Endothelial cell (in vitro differentiated cells): ENCODE measurements at places on chromosomes 5 and 9.

DNA sequence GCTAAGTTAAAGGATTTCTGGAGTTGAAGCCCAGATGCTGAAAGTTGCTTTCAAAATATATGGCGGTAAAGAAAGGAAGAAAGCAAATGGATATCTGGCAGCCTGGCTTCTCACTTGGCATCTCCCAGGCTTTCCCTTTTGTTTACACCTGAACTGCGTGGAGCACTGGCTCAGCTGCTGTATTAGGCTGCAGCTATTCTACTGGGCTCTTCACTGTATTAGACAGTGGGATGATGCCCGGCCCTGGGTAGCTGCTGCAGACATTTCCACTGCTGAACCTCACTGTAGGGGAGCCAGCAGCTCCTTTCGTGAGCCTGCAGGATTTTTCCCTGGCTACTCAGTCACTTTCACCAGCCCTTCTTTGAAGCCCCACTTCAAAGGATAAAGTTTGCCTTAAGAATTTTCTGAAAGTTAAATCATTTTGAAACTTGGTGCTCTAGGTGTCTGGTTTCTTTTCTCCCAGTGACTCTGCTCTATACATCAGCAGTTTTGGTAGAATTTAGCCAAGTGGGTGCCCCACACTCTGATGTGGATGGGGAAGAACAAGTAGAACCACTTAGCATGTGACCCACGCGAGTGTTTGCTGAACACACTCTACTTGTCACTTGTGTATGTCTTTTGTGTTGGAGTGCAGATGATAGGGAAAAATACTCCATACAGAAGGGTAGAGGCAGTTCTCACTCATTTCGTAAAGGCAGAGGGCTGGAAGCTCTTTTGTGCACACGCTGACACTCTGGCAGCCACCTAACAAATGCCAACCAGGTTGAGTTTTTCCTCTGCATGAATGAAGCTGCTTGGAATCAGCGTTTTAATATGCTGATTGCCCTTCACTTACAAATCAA, 49.9 kb downstream of the C9orf152 start:
- DNase-seq: no peak
- peaks cover 49% of the 10 kb centered on the region for H3K36me3 ChIP-seq
- H3K27ac ChIP-seq: peak overlapping the region; percentile 22
- no peak overlapping the region for H3K4me3 ChIP-seq

- peaks cover 6% of the 10 kb centered on the region for H3K27me3 ChIP-seq
- H3K4me3 ChIP-seq: no peak overlapping the region
- peaks cover 13% of the 10 kb centered on the region for H3K4me1 ChIP-seq
- no peak for DNase-seq
- H3K27ac ChIP-seq: no peak overlapping the region
Observed at GRCh38 chr9:90815183-90815943, 13.7 kb downstream of the SYK start.

DNA sequence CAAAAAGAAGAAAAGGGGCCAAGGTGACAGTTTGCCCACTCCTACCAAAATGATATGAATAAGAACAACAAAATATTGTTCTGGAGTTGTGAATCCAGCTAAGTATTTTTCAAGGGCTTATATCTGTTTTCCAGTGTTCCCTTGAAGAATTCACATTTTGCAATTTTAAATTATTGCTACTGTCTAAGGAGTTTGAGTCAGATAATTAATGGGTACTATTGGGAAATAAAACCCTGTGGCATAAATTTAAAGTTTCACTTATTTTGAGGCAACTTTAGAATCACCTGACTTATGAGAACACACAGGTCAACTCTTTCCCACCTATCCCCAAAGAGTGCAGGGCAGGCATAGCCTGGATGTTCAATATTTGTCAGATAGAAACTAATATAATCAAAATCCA, 188.0 kb upstream of the GHR start:
- H3K4me3 ChIP-seq: no peak overlapping the region
- H3K4me1 ChIP-seq: no peaks in the 10 kb centered on the region
- no peaks in the 10 kb centered on the region for H3K27me3 ChIP-seq
- H3K36me3 ChIP-seq: no peaks in the 10 kb centered on the region

- peak overlapping the region; percentile 55 for H3K27ac ChIP-seq
- peaks cover 78% of the 10 kb centered on the region for H3K4me1 ChIP-seq
- peak overlapping the region; percentile 0 for H3K4me3 ChIP-seq
- no peaks in the 10 kb centered on the region for H3K27me3 ChIP-seq
- H3K36me3 ChIP-seq: peaks cover 4% of the 10 kb centered on the region
Observed at GRCh38 chr9:131708226-131709002, 31.5 kb downstream of the RAPGEF1 start.

GRCh38 chr5:130126746-130127145, 222.5 kb downstream of the CHSY3 start:
- H3K4me3 ChIP-seq: no peak overlapping the region
- no peaks in the 10 kb centered on the region for H3K36me3 ChIP-seq
- H3K4me1 ChIP-seq: no peaks in the 10 kb centered on the region
- no peaks in the 10 kb centered on the region for H3K27me3 ChIP-seq

GRCh38 chr5:103428411-103428871, 134.1 kb downstream of the NUDT12 start:
- DNase-seq: no peak
- H3K27me3 ChIP-seq: no peaks in the 10 kb centered on the region
- no peak overlapping the region for H3K27ac ChIP-seq
- H3K36me3 ChIP-seq: no peaks in the 10 kb centered on the region

- DNase-seq: no peak
- H3K27me3 ChIP-seq: peaks cover 3% of the 10 kb centered on the region
- H3K27ac ChIP-seq: no peak overlapping the region
- no peak overlapping the region for H3K4me3 ChIP-seq
- no peaks in the 10 kb centered on the region for H3K4me1 ChIP-seq
- no peaks in the 10 kb centered on the region for H3K36me3 ChIP-seq
Observed at GRCh38 chr5:73186976-73187375, 14.0 kb downstream of the TMEM174 start.

DNA sequence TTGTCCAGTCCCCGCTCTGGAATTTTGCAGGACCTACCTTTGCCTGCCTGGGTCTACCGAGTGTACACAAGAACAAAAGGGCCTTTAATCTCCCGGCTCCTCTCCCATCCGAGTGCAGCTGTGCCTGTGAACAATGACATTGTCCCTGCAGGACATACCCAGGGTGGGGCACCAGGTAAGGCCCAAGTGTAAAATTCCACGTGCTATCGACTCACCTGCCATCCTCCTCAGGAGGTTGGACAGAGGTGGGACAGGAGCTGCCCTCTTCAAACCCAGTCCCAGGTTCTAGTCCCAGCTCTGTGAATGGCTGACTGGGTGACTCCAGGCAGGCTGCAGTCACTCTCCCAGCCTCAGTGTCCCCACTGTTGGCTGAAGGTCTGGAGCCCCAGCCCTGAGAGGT, 159.6 kb upstream of the ALDH1B1 start:
- no peak overlapping the region for H3K4me3 ChIP-seq
- peaks cover 11% of the 10 kb centered on the region for H3K27me3 ChIP-seq
- H3K27ac ChIP-seq: no peak overlapping the region
- H3K4me1 ChIP-seq: peaks cover 7% of the 10 kb centered on the region
- H3K36me3 ChIP-seq: no peaks in the 10 kb centered on the region
- DNase-seq: no peak

- no peaks in the 10 kb centered on the region for H3K36me3 ChIP-seq
- H3K27ac ChIP-seq: no peak overlapping the region
- peaks cover 9% of the 10 kb centered on the region for H3K27me3 ChIP-seq
- H3K4me1 ChIP-seq: peaks cover 10% of the 10 kb centered on the region
- no peak for DNase-seq
Observed at GRCh38 chr9:97556036-97556720, 54.7 kb downstream of the TMOD1 start.

GRCh38 chr5:52893863-52894262, 95.3 kb upstream of the ITGA2 start:
- no peaks in the 10 kb centered on the region for H3K27me3 ChIP-seq
- no peak overlapping the region for H3K27ac ChIP-seq
- H3K4me3 ChIP-seq: no peak overlapping the region
- no peak for DNase-seq
- H3K4me1 ChIP-seq: no peaks in the 10 kb centered on the region
- no peaks in the 10 kb centered on the region for H3K36me3 ChIP-seq

DNA sequence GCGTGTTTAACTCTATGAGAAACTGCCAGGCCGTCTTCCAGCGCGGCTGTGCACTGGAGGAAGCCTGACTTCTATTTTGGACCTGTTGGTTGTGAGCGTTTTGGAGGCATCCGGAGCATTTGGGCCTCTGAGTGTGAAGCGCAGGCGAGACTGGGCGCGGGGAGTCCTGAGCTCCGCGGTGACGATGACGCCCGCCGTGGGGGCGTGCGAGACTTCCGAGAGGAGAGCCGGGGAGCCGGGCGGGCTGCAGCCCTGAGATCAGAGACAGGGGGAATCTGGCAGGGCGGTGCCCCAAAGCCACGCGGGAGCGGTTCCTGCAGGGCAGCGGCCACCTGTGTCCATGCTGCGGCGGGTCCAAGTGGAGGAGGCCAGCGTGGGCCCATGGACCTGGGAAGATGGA, 47.4 kb downstream of the NTNG2 start:
- H3K27ac ChIP-seq: no peak overlapping the region
- H3K36me3 ChIP-seq: no peaks in the 10 kb centered on the region
- H3K4me1 ChIP-seq: peaks cover 6% of the 10 kb centered on the region
- no peak overlapping the region for H3K4me3 ChIP-seq
- peaks cover 18% of the 10 kb centered on the region for H3K27me3 ChIP-seq

DNA sequence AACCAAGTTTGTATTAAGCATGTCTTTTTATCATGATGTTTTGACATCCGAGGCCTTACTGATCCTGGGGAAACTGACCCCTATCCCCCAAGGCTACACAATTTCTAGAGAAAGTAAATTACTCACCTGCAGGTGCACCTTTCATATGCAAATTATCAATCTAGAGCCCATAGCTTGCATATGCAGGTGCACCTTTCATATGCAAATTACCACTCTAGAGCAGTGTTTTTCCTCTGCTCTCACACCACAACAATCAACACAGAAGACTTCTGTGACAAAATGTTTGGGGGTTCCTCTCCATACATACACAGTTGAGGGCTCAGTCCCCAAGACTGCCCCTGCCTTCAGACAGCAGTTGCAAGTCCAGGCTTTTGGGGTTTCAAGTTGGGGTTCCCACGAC, 203.7 kb upstream of the RORB start:
- H3K4me1 ChIP-seq: peaks cover 2% of the 10 kb centered on the region
- no peak overlapping the region for H3K27ac ChIP-seq
- H3K27me3 ChIP-seq: no peaks in the 10 kb centered on the region
- H3K4me3 ChIP-seq: no peak overlapping the region

DNA sequence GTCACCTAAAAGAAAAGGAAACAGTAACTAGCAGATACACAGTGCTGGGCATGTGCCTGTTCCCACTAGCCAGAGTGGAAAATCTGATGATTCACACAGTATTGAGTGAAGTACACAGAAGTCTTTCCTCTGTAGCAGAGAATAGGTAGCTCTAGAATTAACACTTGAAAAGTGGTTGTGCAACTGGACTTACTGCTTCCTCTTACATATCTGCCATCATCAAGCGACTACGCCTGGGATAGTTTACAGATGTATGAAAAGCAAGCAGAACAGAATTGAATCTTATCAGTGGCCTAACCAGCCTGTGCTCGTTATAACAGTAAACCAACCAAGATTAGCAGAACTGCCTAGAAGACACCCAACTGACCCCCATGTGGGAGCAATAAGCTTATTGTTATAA, 130.6 kb downstream of the DTWD2 start:
- H3K36me3 ChIP-seq: no peaks in the 10 kb centered on the region
- no peak overlapping the region for H3K27ac ChIP-seq
- DNase-seq: no peak

GRCh38 chr5:7348168-7348854, 47.6 kb upstream of the ADCY2 start:
- no peak overlapping the region for H3K4me3 ChIP-seq
